ENCODE measurements at places on chromosomes 6 and 20.

GRCh38 chr6:65202738-65203137, 504.3 kb downstream of the EYS start:
- DNase-seq: no peak

DNA sequence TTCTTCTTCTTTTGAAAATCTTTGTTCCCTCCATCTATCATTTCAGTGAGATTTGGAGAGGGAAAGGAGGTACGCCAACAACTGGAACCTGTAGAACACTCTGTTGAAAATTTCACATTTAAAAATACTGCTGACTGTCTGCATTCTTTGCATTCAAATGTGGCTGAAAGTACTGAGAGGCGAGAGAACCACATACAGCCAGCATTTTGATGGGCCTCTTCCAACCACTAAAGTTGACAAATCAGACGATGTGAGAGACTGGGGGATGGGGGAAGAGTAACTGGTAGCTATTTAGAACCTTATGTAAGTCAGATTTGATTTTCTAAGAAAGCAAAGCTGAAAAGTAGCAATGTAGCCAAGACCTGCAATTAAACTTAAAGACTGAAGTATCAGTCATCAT, 77.5 kb downstream of the FKBP5 start:
- no peak for DNase-seq

DNA sequence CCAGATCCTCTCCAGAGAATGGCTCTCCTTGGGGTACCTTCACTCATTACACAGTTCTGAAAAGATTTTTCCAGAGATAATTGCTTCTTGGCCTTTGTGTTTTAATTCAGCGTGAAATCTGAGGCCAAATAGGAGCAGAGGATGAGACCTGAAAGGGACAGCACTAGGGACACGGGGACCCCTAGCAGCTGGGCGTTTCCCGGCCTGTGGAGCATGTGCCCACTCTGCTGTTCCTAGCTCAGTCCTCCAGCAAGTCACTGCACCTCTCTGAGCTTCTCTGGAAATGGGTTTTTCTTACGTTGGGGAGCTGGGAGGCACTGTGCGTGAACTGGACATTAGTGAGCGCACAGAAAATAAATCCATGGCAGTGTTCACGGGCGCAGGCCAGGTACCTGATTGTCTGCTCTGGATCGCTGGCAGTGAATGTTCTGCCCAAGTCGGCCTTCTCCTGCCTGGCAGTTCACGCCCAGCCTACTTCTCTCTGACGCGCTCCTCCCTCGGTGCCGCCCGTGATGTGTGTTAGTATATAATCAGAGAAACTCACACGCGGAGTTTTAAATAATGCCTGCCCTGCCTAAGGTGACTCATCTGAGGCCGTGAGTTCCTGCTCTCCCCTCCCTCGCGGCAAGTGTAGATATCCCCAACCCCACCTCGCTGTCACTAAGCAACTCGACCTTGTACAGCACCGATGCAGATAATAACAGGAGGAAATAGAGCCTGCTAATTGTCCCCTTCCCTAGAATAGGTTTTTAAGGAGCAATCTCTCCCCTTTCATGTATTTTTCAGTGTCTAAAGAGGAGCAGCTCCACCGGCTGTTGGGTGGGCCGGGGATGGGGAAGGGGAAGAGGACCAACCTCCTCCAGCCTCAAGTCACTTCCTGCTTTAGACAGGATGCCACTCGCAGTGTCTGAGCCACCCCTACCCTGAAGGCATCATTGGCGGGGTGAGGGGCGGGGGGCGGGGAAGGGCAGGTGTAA, 2.7 kb upstream of the TUBB2A start:
- DNase-seq: no peak

DNA sequence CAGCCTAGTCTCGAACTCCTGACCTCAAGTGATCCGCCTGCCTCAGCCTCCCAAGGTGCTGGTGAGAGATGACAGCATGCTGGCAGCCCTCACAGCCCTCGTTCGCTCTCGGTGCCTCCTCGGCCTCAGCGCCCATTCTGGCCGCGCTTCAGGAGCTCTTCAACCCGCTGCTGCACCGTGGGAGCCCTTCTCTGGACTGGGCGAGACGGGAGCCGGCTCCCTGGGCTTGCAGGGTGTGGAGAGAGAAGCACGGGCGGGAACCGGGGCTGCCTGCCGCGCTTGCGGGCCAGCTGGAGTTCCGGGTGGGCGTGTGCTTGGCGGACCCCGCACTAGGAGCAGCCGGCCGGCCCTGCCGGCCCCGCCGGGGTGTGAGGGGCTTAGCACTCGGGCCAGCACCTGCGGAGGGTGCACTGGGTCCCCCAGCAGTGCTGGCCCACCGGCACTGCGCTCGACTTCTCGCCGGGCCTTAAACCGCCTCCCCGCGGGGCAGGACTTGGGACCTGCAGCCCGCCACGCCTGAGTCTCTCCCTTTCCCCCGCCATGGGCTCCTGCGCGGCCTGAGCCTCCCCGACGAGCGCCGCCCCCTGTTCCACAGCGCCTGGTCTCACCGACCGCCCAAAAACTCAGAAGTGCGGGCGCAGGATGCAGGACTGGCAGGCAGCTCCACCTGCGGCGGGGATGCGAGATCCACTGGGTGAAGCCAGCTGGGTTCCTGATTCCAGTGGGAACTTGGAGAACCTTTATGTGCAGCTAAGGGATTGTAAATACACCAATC, 31.5 kb upstream of the RANBP9 start:
- DNase-seq: no peak

- no peak for DNase-seq
Observed at GRCh38 chr6:12873691-12874090, 157.1 kb downstream of the PHACTR1 start.

DNA sequence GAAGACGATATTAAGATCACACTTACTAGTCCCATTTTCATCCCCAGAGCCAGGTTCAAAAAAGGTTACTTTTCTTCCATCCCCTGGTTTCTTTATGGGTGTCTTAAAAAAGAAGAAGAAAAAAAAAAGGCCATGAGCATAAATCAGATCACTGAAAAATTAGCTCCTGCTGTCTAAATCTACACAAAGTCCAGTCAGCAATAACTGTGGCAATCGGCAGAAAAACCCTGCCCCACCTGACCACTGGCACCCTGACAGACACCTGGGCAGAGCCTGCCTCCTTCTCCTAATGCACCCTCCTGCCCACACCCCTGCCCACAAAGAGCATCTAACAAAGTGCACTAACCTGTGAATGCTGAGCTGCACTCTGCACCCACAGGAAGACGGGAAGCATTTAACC, 69.8 kb downstream of the STAU1 start:
- DNase-seq: no peak

GRCh38 chr6:42889815-42890214, 10.4 kb downstream of the RPL7L1 start:
- no peak for DNase-seq

- DNase-seq: no peak
Observed at GRCh38 chr6:28462401-28462800, 19.1 kb upstream of the ZSCAN23 start.

GRCh38 chr6:68575765-68576439, 59.2 kb upstream of the ADGRB3 start:
- no peak for DNase-seq

GRCh38 chr20:53883098-53883911, 187.1 kb downstream of the BCAS1 start:
- no peak for DNase-seq

DNA sequence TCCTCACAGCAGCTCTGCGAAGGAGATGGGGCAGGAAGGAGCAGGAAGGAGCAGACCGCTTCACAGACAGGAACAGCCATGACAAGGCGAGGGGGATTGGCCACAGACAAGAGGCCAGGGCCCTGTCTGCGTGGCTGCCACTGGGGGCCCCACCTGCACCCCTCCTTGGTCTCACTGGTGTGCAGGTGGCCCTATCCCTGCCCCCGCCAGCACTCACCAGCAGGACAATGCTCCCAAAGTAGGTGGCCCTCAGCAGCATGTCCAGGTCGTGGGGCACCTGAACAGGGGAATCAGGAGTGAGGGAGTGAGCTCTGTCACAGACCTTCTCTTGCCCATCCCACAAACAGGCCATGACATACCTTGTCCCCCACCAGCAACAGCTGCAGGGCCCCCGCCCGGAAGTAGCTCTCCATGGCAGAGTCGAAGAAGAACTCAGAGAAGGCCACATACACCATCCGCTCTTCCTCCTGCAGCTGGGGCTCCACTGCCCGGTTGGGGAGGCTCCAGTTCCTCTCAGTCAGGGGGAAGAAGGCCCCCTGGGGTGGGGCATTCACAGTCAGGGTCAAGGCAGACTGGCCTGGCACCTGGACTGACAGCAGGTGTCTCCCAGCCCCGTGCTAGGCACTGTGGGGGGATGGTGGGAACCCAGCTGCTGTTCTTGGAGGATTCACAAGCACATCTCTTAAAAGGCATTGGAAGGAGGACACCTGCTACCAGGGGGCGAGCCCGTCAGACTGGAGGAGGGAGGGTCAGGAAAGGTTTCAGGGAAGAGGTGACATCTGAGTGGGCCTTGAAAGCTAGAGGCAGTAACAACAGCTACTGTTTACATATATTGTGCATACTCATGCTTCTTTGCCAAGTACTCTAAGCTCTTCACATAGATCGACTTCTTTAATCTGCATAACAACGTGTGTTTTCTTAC, 7.1 kb downstream of the PLTP start:
- DNase-seq: no peak

GRCh38 chr6:454148-454991, 62.8 kb downstream of the IRF4 start:
- no peak for DNase-seq

GRCh38 chr20:33826270-33826897, 15.2 kb downstream of the CHMP4B start:
- DNase-seq: no peak

- DNase-seq: no peak
Observed at GRCh38 chr6:164744301-164744700, 565.1 kb downstream of the C6orf118 start.

GRCh38 chr6:35031611-35032529, 109.3 kb downstream of the TCP11 start:
- no peak for DNase-seq

DNA sequence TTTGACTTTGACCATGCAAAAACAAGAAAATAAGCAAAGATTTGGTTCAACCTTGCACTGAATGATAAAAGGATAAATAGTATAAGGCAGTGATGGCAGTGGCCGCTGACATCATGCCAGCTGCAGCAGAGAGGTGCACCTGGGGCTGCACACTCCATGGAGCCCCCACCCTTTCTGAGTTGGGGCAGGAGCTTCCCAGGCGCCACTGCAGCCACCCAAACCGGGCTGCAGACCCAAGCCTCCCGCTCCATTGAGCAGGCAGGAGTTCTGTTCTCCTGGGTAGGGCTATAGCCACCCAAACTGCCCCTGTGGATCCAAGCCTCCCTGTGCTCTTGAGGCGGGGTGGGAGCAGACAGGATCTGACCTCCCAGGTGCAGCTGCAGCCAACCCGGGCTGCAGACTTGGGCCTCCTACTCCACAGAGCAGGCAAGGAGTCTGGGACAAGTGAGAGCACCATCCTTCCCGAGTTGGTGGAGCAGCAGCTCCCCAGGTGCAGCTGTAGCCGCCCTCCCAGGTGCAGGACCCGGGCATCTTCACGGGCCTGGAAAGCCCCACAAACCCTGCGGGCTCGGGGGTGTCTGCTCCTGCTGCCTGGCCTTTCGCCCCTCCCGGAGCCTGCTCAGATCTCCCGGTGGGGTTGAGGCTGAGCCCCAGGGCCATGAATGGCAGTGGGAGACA, 537.9 kb downstream of the TENT5A start:
- no peak for DNase-seq

GRCh38 chr6:551405-551804, 105.5 kb downstream of the HUS1B start:
- DNase-seq: peak; percentile 21

DNA sequence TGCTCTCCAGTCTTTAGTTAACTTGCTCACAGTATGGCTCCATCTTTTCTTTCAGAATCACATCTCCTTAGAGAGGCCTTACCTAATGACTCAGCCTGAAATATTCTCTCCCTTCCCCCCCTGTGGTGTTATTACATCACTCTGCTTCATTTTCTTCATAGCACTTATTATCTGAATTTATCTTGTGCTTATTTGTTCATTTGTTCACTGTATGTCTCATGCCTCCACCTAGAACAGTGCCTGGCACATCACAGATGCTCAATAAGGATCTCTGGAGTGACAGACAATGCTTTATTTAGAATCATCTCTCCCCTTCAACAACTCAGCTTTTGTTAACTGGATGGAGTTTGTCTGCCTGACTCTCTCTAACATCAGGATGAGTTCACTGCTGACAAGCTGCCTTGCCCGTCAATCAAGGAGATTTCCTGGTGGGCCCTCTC, 96.6 kb upstream of the MAN1A1 start:
- DNase-seq: no peak

- no peak for DNase-seq
Observed at GRCh38 chr20:13659288-13659687, 20.6 kb upstream of the TASP1 start.

GRCh38 chr6:56902641-56903464, 52.1 kb upstream of the BEND6 start:
- no peak for DNase-seq

GRCh38 chr6:168330403-168330802, 10.8 kb upstream of the DACT2 start:
- DNase-seq: no peak

Data from HFF-Myc (cell line).